Lung (tissue), 17 donors: ENCODE measurements at places on chromosomes 1 and 21.
A peak's percentile ranks its signal among the peaks of the same experiment; 100 is the strongest.

- no peaks in the 10 kb centered on the region for H3K4me1 ChIP-seq
- no peaks in the 10 kb centered on the region for H3K36me3 ChIP-seq
- no peak overlapping the region for H3K4me3 ChIP-seq
- H3K27me3 ChIP-seq = no peaks in the 10 kb centered on the region
- H3K27ac ChIP-seq = no peak overlapping the region
These were observed 146.7 kb downstream of the KCNT2 start for GRCh38 chr1:196461521-196461920.

GRCh38 chr1:41765152-41765551 lies 153.6 kb downstream of the HIVEP3 start:
- DNase-seq = peak; percentile 64
- H3K27ac ChIP-seq = no peak overlapping the region
- no peaks in the 10 kb centered on the region for H3K36me3 ChIP-seq
- no peaks in the 10 kb centered on the region for H3K27me3 ChIP-seq
- H3K4me1 ChIP-seq = peaks cover 29% of the 10 kb centered on the region

DNA sequence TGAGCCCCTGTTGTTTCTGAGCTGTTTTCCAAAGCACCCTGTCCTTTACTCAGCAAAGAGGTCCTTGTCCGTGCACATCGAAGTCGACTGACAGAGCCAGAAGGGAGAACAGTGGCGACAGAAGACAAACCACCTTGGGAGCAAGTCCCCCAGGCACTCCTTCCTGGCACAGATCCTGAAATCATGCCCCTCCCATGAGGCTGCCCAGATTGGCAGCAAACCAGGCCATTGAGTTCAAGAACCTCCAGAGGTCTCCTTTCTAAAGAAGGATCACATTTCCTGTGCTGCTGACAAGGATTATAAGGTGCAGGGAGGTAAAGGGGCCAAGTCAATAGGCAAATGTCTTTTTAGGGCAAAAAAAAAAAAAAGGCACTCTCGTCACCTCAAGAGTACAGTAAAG lies 84.7 kb upstream of the HIVEP3 start:
- no peak overlapping the region for H3K4me3 ChIP-seq
- no peaks in the 10 kb centered on the region for H3K36me3 ChIP-seq
- no peaks in the 10 kb centered on the region for H3K4me1 ChIP-seq

DNA sequence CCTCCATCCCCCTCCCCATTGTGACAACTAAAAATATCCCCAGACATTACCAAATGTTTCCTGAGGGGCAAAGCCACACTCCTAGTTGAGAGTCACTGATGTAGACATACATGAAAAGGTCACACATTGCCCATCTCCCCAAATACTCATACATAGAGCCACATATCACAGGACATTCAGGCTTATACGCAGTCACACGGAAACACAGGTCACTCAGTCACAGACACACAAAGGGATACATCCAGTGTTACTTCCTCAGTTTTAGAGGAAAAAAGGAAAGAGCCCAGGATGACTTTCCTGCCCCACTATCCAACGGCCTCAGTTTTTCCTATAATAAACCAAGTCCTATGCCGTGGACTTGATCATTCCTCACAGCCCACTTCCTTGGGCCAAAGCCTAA lies 1.9 kb downstream of the SLC39A1 start:
- no peak for DNase-seq
- H3K4me3 ChIP-seq = no peak overlapping the region
- H3K27ac ChIP-seq = peak overlapping the region; percentile 94

- no peak overlapping the region for H3K27ac ChIP-seq
- no peak overlapping the region for H3K4me3 ChIP-seq
- H3K27me3 ChIP-seq = no peaks in the 10 kb centered on the region
- no peaks in the 10 kb centered on the region for H3K36me3 ChIP-seq
These were observed 40.0 kb downstream of the FCRL5 start for GRCh38 chr1:157512036-157512969.

DNA sequence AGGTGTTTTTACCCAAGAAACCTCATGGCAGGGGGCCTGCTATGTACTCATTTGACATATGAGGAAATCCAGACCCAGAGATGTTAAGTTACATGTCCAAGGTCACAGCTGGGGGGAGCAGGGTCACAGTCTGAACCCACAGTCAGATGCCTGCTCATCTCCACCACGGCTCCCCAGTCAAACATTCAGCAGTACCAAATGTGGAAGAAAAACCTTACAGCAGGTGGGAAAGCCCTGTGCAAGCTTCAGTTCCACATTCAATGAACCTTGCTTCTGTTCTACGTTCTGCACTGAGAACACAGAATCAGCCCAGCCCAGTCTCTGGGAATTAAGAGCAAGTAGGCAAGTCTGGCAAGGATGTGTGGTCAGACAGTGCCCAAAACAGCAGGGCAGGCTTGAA lies 35.2 kb downstream of the LRP8 start:
- peaks cover 2% of the 10 kb centered on the region for H3K4me1 ChIP-seq
- no peak overlapping the region for H3K4me3 ChIP-seq

GRCh38 chr1:73943270-73943669 lies 254.7 kb downstream of the LRRIQ3 start:
- no peak for DNase-seq
- no peaks in the 10 kb centered on the region for H3K36me3 ChIP-seq
- no peaks in the 10 kb centered on the region for H3K4me1 ChIP-seq
- no peak overlapping the region for H3K4me3 ChIP-seq
